ENCODE measurements at places on chromosomes 5 and 9.

DNA sequence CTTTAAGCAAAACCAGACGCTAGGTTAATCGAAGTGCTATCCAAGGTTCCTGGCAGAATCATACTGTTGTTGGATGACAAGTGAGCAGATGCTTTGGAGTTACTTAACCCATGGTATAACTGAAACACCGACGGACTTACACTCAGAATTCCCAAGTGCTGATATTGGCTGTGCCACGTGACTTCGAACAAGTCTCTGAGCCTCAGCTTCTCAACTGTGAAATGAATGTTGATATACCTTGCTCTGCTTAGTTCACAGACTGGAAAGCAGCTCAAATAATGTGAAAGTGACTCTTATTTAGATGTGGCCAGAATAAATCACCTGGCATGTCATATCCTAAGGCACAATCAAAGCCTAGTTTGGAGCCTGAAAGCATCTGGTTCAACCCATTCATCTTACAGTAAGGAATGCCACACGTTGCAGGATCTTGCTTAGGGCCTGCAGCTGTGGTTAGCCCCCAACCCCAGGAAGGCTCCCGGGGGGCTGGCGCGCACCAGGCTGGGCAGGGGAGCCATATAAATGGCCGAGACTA is 759 bp downstream of the GEMIN5 start:
- H3K4me1 ChIP-seq = peaks cover 4% of the 10 kb centered on the region
- H3K27ac ChIP-seq = no peak overlapping the region
- H3K36me3 ChIP-seq = peaks cover 6% of the 10 kb centered on the region

DNA sequence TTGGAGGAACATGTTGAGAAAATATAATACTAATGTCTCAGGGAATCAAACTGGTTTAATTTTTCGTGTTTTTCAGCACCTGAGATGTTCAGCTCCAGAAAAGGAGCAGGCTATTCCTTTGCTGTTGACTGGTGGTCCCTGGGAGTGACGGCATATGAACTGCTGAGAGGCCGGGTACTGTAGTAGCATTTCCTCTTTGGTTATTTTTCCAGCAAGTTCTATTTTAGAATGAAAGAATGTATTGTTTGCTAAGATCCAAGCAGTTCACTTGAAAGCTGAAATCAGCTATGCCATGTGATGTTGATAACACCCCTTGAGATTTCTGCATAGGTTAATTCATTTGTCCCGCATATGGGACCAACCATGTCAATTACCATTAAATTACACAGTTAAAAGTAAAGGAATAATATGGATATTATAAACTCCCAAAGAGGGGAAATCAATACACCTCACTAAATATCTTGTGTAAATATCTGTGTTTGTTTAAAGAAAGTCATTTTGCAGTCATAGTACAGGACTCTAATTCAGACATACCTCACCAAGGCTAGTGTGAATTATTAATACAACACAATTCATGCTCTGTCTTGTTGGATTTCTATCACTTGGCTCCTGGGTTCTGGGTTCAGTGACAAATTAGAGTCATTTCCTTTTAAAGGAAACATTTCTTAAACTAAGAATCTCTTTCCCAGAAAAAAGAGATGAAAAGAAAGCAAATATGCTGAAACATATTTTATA is 126.8 kb downstream of the STK32A start:
- H3K4me3 ChIP-seq = no peak overlapping the region
- no peaks in the 10 kb centered on the region for H3K4me1 ChIP-seq
- no peaks in the 10 kb centered on the region for H3K27me3 ChIP-seq
- DNase-seq = no peak
- H3K36me3 ChIP-seq = no peaks in the 10 kb centered on the region

- H3K36me3 ChIP-seq = no peaks in the 10 kb centered on the region
- no peaks in the 10 kb centered on the region for H3K27me3 ChIP-seq
- no peak overlapping the region for H3K4me3 ChIP-seq
- no peak for DNase-seq
Measured at GRCh38 chr5:120473332-120473731, 9.2 kb downstream of the PRR16 start.

DNA sequence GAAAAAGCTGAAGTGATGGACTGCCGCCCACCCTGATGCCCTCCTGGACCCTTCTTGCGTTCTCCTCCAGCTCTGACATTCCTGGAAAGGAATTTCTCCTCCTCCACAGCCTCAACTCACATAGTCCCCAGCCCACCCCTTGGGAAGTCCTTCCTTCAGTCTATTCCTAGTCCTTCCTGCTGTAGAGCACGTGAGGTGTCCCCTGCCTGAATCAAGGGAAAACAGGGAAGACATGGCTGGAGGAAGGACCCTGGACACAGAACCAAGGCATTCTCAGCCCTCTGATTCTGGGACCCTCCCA is 3.7 kb downstream of the ARID3C start:
- no peaks in the 10 kb centered on the region for H3K36me3 ChIP-seq
- no peak for DNase-seq
- H3K27me3 ChIP-seq = peaks cover 56% of the 10 kb centered on the region
- peaks cover 5% of the 10 kb centered on the region for H3K4me1 ChIP-seq
- no peak overlapping the region for H3K4me3 ChIP-seq

- H3K4me3 ChIP-seq = no peak overlapping the region
- H3K27ac ChIP-seq = no peak overlapping the region
- H3K4me1 ChIP-seq = no peaks in the 10 kb centered on the region
- no peaks in the 10 kb centered on the region for H3K36me3 ChIP-seq
Measured at GRCh38 chr5:123359454-123360200, 63.6 kb downstream of the CEP120 start.

DNA sequence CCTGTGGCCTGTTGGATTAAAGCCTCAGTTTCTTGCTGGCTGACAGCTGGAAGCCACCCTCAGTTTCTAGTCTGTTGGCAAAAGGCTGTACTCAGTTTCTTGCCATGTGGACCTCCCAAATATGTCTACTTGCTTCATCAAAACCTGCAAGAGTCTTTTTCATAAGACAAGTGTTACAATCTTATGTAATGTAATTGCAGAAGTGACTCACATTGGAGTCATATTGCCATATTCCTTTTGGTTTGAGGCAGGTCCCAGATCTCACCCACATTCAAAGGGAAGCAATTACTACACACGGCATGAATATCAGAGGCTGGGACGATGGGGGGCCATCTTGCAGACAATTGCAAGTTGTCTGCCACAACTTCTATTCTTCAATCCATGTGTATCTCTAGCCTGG is 286.7 kb upstream of the IL12B start:
- no peaks in the 10 kb centered on the region for H3K36me3 ChIP-seq
- DNase-seq = no peak
- H3K4me1 ChIP-seq = peaks cover 3% of the 10 kb centered on the region
- no peak overlapping the region for H3K4me3 ChIP-seq

DNA sequence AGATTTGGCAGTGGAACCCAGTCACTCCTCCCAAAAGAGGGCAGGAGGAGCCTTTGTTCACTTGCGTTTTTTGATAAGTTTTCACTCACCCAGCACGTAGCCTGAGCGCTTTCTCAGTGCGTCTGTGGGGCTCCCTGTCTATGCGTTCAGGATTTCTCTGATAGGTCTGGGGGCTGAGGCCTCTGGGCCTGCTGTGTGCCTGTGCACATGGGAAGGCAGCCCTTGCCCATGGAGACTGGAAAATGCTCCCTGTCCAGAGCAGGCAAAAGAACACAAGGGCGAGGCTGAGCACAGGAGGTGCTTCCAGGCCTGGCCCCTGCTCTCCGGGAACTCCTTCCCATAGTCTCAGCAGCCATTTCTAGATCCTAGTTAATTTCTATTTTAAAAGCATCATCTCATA is 249.9 kb downstream of the FSTL4 start:
- H3K4me3 ChIP-seq = no peak overlapping the region
- H3K27me3 ChIP-seq = no peaks in the 10 kb centered on the region
- no peaks in the 10 kb centered on the region for H3K36me3 ChIP-seq
- no peak for DNase-seq
- peaks cover 13% of the 10 kb centered on the region for H3K4me1 ChIP-seq

- no peaks in the 10 kb centered on the region for H3K27me3 ChIP-seq
- H3K4me1 ChIP-seq = peaks cover 7% of the 10 kb centered on the region
- H3K27ac ChIP-seq = no peak overlapping the region
- H3K4me3 ChIP-seq = no peak overlapping the region
- no peaks in the 10 kb centered on the region for H3K36me3 ChIP-seq
Measured at GRCh38 chr5:158880483-158881001, 219.2 kb downstream of the EBF1 start.

- DNase-seq = no peak
- H3K36me3 ChIP-seq = no peaks in the 10 kb centered on the region
- H3K27me3 ChIP-seq = no peaks in the 10 kb centered on the region
- H3K27ac ChIP-seq = no peak overlapping the region
- no peaks in the 10 kb centered on the region for H3K4me1 ChIP-seq
Measured at GRCh38 chr5:128711216-128711615, 173.2 kb upstream of the FBN2 start.

DNA sequence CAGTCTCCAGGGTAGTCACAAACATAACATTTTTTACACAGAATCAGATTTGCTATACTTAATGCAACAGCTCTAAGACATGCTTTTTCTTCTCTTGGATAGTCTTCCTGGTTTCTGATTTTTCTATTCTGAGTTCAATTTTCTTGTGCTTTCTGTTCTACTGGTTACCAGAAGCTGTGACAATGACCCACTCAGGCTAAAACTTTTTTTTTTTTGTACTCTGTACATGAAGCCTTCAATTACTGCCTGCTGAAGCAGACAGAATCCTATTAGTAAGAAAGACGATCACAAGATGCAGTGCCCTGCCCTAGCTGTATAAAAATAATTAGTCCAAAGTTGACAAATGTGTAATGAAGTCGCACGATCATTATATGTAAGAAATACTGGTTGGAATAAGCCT is 231.1 kb upstream of the TBCA start:
- no peaks in the 10 kb centered on the region for H3K36me3 ChIP-seq
- H3K4me3 ChIP-seq = no peak overlapping the region
- no peaks in the 10 kb centered on the region for H3K4me1 ChIP-seq
- peaks cover 1% of the 10 kb centered on the region for H3K27me3 ChIP-seq
- DNase-seq = no peak

DNA sequence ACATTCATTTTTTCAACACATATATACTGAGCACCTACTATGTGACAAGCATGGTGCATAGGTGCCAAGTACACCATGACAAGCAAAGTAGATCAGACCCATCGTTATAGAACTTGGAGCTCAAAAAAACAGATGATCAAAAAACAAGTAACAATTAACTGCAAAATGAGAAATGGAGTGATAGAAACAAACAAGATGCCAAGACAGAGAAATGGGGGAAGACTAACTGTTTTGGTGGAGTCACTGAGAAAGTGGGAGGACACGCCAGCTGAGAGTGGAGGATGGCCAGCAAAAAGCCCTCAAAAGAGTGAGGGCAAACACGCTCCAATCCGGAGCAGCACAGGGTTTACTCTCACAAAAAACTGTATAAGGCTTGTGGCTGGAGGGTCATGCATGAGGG is 50.6 kb downstream of the TTC39B start:
- H3K36me3 ChIP-seq = no peaks in the 10 kb centered on the region
- H3K27ac ChIP-seq = no peak overlapping the region
- no peaks in the 10 kb centered on the region for H3K27me3 ChIP-seq
- no peaks in the 10 kb centered on the region for H3K4me1 ChIP-seq
- no peak for DNase-seq
- H3K4me3 ChIP-seq = no peak overlapping the region
